NT2/D1 (cell line): ENCODE measurements at places on chromosomes 16 and 17.
A peak's percentile ranks its signal among the peaks of the same experiment; 100 is the strongest.

DNA sequence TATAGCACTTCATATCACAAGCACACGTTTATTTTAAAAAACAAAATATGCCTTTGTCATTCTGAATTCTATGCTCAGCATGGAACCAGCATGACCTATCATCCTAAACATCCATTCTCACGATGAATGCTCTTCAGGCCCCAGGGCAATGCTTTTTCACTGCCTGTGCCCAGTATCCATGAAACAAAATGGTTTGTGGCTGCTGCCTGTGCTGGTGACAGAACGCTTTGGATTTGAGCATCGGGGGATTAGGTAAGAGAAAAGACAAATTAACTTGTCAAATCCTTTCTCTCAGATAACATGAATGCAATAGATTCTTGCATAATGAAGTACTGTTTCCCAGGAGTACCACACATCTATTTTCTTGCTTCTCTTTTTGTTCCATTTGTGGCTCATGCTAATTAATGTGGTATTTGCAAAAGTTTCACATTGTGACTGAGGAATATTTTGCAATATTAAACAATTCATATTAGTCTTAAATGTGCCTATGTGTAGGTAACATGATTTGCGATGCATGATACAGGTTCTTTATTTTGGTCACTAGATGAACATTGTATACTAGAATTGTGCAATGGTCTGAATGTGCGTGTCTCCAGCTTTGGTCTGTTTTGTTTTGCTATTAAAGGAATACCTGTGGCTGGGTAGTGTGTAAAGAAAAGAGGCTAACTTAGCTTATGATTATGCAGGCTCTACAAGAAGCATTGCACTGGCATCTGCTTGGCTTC, 25.8 kb upstream of the SRSF1 start:
- peak; percentile 49 for DNase-seq

DNA sequence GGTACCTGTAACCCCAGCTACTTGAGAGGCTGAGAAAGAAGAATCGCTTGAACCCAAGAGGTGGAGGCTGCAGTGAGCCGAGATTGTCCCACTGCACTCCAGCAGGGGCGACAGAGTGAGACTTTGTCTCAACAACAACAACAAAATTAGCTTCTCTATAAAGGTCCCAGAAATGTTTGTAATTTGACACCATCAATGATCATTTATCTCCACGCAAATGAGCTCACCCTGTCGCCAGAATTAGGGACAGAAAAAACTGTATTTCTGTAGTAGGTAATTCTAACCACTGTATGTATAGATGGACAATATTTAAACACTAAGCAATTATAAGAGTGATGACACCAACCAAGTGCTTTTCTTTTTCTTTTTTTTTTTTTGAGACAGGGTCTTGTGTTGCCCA, 10.7 kb downstream of the C17orf78 start:
- no peak for DNase-seq

- no peak for DNase-seq
These were observed 1115.8 kb upstream of the RBFOX1 start for GRCh38 chr16:6216836-6217235.

GRCh38 chr17:2946144-2946543, 117.3 kb downstream of the OR1D5 start:
- no peak for DNase-seq

- DNase-seq = no peak
These were observed 11.4 kb upstream of the PLK1 start for GRCh38 chr16:23667355-23667659.

DNA sequence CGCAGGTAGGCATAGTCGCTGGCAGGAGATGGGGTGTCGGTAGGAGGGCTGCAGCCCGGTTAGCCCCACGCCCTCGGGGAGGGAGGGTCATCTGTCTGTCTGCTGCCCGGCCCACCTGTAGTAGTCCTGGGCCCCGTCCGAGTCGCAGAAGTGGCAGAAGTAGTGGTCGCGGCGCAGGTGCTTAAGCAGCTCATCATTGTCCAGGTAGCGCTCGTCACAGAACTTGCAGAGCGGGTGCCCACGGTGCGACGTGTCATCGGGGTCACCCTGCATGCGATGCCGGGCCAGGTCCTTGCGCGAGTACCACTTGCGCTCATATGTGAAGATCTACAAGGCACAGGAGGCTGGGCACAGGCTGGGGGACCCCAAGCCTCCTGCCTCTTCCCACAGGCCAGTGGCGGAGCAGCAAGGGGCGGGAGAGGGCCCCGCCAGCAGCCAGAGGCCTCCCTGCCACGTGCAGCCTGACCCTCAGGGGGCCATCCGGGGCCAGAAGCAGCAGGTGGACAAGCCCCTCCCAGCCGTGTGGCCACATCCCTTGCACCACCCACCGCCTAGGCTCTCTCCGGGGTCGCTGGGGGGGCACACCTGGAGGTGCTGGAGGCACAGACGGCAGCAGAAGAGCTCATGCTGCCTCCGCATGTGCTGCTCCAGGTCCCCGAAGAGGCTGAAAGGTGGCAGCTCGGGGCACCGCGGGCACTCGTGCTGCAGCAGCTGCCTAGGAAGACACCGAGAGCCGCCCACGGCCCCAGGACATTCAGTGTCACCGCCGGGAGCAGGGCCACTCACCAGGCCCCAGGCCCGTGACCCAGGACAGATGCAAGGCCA, 7.0 kb downstream of the ZNF598 start:
- no peak for DNase-seq

DNA sequence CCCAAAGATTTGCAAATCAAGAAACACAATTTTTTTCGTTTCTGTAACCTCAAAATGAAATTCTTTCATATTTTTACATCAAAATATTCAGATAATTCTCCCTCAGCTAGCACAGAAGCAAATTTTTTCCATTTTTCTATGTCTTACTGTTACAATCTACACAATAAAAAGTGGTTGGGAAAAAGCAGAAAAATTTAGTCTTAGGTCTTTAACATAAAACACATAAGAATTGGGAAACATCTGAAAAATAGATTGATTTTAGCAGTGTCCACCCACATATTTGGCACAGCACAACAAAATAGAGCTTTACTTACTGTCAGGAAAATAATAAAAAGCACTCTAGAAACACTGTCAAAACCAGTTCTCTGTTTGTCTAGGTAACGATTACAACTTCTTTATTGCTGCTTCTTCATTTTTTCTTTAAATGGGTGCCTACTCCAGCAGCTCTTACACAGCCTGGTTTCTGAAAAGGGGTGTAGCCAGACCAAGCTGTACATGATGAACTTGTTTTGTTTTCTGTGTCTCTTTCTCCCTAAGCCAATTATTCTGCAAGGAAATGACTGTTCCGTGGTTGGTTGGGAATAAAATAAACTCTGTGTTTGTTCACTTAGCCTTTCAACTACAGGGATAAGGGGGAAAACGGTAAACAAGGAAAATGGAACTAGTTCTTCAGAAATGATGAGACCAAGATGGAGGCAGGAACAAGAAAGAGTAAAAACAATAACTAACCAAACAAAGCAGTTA, at the start of gene ABCA6:
Gene ABCA6 (minus strand): TSS at position 465 of the 744 bp plus-strand sequence. CDS start 1,192 bp downstream, outside the sequence.
- no peak for DNase-seq

DNA sequence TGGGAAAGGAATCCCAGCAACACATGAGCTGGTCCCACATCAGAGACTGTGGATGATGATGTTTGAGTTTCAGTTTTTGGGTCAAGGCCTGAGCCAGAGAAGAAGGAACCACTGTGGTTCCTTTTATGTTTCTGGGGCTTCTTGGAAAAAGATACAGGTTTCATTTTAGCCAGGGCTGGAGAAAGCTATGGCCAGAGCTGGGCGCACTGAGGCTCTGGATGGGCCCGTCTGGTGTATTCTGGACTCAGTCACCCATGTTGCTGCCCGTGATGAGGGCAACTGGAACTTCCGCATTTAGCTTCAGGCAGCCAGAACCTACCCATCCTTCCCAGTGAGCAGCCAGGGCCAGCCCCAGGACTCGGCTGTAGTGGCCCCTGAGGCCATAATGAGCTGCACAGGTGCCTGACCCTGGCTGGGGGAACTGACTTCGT, 15.0 kb upstream of the PITPNA start:
- no peak for DNase-seq

DNA sequence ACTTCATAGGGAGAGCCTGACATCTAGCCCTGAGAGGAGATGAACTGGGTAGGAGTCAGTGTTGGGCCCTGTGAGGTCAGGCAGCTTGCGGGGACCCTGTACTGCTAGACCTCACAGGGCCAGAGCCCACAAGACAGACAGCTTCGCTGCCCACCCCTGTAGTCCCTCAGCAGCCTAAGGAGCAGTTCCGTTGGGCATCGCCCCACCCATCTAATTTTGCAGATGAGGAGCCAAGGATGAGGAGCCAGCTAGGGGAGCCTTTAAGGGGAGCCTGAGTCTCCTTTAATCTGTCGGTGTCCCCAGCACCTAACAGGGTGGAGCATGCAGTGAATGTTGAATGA, 755 bp upstream of the TUFM start:
- no peak for DNase-seq
